ENCODE measurements at places on chromosomes 1 and 21.

- no peak for DNase-seq
Measured at GRCh38 chr1:106457368-106457767, 599.1 kb upstream of the PRMT6 start.

DNA sequence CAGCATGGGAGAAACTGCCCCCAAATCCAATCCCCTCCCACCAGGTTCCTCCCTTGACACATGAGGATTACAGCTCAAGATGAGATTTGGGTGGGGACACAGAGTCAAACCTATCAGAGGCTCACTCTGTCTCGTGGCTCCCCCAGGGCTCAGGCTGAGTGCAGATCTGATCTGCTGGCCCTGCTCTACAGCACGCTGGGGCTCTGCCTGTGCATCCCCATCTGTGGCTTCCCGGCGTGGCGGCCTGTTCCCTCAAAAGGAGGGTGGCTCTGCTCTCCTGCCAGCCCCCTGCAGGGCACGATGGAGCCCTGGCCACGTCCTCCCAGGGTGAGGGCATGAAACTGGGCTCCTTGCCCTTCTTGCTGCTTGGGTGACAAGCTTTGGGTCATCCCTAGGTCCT is 19.8 kb upstream of the SMYD3 start:
- no peak for DNase-seq

- DNase-seq, result no peak
Measured at GRCh38 chr1:50681931-50682330, 258.7 kb upstream of the DMRTA2 start.

- DNase-seq, result no peak
Measured at GRCh38 chr1:83024251-83024767, 974.6 kb downstream of the TTLL7 start.

DNA sequence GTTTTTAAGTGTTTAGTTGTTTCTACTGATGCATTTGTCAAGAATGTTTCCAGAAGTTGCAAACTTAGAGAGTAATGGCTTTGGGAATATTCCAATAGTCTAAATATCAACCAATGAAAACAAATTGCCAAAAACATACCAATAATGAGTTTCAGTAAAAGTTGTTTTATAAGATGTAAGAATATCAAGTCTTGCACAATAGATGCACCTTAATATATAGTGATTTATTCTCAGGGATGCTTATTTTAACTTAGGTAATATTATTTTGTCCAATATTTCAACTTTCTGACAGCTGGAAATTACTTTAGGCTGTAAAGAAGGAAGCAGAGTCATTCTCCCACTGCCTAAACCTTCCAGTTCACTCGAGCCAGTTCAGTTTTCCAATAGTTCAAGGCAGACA is 5.4 kb upstream of the NMNAT2 start:
- no peak for DNase-seq
